T47D (cell line): ENCODE measurements at places on chromosomes 1 and 21.

DNA sequence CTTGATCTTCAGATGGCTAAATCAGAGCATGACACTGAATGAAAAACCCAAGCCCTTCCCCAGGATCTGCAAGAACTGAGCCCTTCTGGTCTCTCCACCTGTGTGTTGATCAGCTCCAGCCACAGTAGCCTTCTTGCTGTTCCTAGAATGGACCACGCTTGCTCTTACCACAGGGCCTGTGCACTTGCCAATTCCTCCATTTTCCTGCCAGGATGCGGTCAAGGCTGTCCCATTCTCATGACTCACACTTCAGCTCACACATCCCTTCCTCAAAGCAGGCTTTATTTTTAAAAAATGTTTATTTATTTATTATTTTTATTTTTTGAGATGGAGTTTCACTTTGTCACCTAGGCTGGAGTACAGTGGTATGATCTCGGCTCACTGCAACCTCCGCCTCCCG, 43.6 kb upstream of the GRHL3 start:
- DNase-seq: no peak

- no peak for DNase-seq
Observed at GRCh38 chr1:106768077-106768476, 288.4 kb upstream of the PRMT6 start.

DNA sequence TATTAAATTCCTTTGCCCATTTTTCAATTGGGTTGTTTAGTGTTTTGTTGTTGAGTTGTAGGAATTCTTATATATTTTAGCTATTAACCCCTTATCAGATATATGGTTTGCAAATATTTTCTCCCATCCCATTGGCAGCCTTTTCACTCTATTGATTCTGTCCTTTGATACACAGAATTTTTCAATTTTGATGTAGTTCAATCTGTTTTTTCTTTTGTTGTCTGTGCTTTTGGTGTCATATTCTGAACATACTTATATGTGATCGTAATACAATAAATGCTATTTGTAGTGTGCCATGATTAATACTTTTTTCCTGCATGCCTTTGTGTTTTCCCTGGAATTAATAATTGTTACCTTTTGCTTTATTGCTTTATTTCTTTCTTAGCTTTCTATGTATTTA, 7.8 kb upstream of the LRP8 start:
- no peak for DNase-seq

- DNase-seq: no peak
Observed at GRCh38 chr1:247854899-247855545, 2.0 kb upstream of the TRIM58 start.

DNA sequence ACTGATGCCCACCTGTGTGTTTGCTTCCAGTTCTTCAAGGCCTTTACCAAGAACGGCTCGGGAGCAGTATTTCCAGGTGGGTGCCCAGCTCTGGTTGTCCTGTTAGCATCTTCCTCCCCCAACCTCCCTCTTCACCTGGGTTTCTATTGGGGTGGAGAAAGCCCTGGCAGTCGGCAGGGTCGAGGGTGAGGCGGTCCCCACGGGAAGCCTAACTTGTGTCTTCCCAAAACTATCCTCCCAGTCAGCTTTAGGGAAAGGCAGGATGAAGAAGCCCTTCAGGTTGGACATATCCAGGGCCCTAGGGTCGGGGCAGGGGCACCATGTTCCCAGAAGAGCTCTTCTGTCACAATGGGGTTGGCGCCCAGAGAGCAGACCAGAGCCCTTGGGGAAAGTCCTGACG, 20.6 kb downstream of the QSOX1 start:
- DNase-seq: no peak

DNA sequence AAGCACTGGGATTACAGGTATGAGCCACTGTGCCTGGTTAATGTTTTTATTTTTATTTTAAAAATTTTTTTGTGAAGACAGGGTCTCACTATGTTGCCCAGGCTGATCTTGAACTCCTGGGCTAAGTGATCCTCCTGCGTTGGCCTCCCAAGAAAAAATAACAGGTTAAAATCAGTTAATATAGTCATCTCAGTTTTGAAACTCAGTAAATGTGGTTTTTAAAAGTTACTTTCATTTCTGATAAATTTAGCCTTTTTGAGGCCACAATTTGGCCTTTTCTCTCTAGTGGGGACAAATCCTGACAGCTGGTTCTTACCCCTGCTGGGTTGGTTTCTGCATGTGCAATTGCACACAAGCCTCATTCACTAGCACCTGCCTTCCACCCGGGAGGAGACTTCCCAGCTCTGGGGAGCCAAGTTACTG, 13.3 kb downstream of the PMF1 start:
- no peak for DNase-seq

GRCh38 chr1:89287181-89288050, 14.8 kb upstream of the GBP5 start:
- DNase-seq: no peak

DNA sequence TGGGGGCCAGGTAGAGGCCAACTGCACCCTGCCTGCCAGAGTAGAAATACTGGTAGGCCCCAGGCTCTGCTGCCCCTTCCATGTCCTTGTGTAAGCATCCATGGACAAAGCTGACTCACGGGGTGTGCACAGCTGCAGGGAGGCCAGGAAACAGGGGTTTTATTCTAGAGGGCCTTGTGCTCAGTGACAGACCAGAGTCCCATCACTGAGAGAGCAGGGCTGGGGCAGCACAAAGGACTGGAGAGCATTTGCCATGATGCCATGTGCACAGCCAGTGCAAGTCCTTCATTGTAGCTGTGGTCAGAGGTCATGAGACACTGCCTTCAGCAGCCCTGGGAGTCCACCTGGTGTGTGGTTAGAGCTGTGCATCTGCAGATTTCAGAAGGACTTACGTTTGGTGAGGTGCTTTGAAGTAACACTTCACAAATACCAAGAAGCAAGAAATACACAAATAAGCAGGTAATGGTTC, 8.1 kb downstream of the ARF1 start:
- no peak for DNase-seq

DNA sequence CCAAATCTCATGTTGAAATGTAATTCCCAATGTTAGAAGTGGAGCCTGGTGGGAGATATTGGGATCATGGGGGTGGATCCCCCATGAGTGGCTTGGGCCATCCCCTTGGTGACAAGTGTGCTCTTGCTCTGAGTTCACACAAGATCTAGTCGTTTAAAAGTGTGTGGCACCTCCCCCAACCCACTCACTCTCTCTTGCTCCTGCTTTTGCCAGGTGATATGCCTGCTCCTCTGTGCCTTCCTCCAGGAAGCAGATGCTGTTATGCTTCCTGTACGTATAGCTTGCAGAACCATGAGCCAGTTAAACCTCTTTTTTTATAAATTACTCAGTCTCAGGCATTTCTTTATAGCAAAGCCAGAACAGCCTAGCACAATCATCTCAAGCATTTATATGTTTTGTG, 23.0 kb upstream of the HSPA13 start:
- DNase-seq: no peak

DNA sequence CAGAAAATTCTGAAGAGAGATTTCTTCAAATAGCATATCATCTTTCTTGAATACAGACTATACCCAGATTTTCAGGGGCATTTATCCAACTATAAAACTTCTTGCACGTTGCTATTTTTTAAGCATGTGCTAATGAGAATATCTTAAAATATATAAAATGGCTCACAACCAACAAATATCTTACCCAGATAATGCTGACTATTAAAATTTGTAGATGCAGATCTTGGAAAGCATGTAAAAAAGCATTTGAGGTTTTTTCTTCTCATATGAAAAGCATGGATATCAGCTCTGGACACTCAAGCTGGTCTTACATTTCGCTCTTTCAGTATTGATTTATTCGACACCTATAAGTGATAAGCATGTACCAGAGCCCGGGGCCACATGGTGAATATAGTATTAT, 1187.7 kb upstream of the ADGRL4 start:
- DNase-seq: no peak

DNA sequence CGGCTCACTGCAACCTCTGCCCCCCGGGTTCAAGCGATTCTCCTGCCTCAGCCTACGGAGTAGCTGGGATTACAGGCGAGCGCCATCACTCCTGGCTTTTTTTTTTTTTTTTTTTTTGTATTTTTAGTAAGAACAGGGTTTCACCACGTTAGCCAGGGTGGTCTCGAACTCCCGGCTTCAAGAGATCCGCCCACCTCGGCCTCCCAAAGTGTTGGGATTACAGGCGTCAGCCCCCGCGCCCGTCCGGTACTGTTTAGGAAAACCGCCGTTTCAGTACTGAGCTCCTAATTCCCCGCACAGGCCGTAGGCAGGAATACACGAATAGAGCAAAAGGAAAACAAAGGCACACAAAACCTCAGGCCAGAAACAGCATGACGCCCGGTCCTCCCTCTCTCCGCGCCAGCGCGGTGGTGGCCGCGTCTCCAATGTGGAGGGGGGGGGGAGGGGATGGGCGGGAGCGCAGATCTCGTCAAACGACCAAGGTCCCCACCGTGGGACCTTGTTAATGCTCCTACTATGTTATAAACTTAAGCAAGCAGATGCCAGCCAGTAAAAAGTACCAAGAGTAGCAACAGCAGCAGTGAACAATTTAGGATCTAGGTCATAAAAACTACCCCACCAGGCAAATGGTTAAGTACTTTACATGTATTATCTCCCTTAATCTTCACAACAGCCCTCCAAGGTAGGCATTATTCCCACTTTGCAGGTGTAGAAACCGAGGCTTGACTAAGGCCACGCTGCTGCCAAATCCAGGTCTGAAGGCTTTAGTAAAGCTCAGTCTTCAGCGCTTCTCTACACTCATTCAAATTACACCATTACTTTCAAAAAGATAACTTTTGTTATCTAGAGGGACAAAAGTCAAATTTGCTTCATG, 648 bp upstream of the ADAR start:
- DNase-seq: peak; percentile 83

DNA sequence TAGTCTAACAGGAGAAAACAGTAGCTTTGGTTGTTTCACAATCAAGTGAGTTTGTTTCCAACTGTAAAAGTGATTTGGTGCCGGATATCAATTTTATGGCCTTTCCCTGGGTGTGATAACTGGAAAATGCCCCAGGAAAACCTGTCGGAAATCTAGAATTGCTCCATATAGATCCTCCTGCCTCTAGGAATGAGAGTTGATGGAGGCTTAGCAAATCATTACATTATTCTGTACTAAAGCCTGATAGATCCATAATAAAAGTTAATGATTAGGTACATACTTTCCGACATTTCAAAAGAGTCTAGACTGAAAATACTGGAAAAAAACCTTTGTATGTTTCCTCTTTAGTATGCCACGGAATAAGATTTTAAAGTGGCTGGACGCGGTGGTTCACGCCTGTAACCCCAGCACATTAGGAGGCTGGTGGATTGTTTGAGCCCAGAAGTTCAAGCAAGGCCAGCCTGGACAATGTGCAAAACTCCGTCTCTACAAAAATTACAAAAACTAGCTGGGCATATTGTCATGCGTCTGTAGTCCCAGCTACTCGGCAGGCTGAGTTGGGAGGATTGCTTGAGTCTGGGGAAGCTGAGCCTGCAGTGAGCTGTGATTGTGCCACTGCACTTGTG, 70.0 kb upstream of the SLC45A1 start:
- no peak for DNase-seq

DNA sequence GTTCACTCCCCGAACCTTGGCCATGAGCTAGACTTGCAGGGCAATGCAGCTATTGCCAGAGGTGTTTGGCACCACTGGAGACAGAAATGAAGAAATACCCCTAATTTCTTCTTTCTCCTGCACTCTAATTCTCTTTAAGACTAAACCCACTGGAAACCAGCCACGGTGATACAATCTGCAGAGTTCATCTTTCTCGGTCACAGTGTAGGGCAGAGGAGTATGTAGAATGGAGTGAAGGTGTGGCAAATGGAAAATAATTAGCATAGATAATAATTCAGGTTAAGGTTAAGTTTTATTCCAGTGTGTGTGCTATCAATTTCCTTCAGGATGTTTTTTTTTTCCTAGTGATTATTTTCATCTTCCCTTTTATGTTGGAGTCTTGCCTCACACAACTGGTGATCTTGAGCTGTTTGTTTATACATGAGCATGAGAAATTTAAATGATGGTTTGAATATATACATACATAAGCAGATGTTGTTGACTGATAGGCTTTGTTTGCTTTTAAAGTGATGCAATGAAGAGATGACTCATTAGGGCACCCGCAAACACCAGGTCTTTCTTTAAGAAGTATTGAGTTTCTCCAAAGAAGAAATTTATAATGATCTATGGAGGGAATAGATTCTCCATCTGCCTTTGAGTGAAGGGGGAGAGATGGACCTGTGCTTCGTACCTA, 81.9 kb downstream of the SPATA17 start:
- no peak for DNase-seq
